ENCODE measurements at places on chromosomes 3 and 15. TPM values are rescaled to one million over a fixed set of nuclear protein-coding genes. Genes with fewer than 3 reads are reported as not detected.

Gene GHRL
- not detected for polyA plus RNA-seq

Gene ETFA
- 208 TPM for polyA plus RNA-seq

DNA sequence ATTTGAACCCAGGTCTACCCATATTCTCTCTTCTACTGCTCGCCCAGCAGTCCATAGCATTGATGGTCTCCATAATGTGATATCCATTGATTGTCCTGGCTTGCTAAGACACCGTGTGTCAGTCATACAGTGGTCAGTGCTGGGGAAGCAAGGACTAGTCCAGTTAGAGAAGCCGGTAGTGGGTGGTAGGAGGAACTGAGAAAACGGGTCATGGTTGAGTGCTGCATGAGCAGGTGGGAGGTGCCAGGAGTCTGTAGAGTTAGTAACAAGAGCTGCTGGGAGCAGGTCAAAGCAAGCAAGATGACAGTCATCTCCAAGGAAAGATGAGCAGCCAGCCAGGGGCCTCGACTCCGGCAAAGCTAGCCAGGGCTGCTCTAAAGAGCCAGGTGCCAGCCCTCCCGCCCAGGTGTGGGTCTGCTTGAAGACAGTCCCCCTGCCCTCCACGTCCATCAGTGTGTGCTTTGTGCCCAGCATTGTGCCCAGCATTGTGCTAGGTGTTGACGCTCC is 29.5 kb upstream of the USP3 start:
- no peak for DNase-seq

GRCh38 chr3:124249038-124249437 is 257.1 kb upstream of the ROPN1 start:
- no peak for DNase-seq

GRCh38 chr15:90055182-90055581 is 47.1 kb downstream of the IDH2 start:
- no peak for DNase-seq

All from AG04450 (cell line).